ENCODE measurements at places on chromosomes 5 and 9.

DNA sequence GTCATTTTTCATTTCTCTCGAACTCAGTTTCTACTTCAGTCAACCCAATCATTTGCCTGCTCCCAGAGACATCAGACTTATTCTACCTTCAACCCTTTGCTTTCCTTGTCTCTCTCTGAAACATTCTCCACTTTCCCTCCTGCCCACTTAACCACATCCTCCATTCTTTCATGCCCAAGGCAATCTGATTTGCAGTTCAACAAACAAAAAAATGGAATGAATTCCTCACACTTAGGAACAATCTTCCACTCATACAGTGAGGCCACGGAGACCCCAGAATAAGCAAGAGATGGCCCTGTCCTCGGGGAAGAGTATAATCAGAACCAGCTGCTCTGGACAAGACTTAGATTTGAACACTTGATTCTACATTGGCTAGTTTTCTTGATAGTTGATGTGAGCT, 180.5 kb downstream of the RFK start:
- peak; percentile 52 for DNase-seq

GRCh38 chr5:171316258-171317121, 7.4 kb downstream of the TLX3 start:
- no peak for DNase-seq

DNA sequence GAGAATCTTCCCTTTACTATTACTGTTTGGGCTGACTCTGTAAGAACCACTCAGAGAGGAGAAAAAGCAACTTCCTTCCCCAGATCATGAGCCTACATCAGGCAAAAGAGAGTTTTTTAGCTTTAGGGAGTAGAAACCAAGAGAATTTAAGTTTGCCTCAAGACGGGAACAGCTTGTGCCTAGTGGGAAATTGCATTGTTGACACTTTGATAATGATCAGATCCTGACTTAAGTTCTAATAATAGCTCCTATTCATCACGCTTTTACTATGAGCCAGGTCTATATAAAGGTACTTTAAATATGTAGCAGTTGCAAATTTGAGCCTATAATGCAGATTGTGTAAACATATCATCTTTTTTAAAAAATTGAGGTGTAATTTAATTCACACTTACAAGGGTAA, 298.2 kb downstream of the MAN2A1 start:
- DNase-seq, result no peak

- no peak for DNase-seq
Observed at GRCh38 chr9:125994066-125994943, 247.1 kb downstream of the PBX3 start.

DNA sequence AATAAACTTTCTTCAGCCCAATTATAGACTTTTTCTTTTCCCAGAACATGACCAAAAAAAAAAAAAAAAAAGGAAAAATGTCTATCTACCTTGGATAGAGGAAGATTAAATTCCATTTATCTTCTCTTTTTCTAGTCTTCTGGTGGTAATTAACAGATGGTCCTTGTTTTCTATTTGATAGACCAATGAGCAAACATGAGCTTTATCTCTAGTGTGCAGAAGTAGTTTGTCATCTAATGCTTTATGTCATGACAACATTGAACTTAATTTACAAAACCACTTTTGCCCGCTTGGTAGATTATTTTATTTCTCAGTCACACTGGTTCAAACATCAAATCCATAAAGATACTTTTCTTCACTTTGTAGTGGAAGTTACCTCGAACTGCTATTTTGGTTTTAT, 69.5 kb upstream of the ELL2 start:
- DNase-seq, result no peak

- no peak for DNase-seq
Observed at GRCh38 chr5:139486201-139486600, 3.6 kb upstream of the STING1 start.

- peak; percentile 94 for DNase-seq
Observed at GRCh38 chr5:37615184-37615583, 224.7 kb downstream of the GDNF start.

DNA sequence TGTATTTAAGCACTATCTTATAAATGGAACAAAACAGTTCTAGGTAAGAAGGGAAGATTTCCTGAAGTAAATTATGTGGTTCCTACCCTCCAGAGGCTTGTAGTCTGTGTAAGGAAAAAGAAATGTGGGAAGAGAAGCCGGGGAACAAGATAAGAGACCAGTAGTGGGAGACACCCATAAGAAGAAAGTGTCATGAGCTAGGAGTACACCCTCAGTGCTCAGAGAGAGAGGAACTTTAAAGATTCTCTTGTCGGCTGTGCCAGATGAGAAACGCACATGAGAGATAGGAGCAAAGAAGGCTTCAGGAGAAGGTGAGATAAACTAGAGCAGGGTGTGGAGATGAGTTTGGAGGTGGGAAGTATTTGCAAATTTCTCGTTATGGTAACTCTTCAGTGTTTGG, 18.1 kb downstream of the SLC36A1 start:
- DNase-seq, result no peak

- peak; percentile 0 for DNase-seq
Observed at GRCh38 chr5:148145916-148146315, 22.4 kb upstream of the SPINK14 start.

- DNase-seq, result no peak
Observed at GRCh38 chr5:99349787-99350186, 421.0 kb upstream of the CHD1 start.

GRCh38 chr9:98150721-98151120, 31.7 kb upstream of the TRIM14 start:
- DNase-seq, result no peak

- DNase-seq, result no peak
Observed at GRCh38 chr9:93298498-93299417, 114.8 kb downstream of the WNK2 start.

- peak; percentile 77 for DNase-seq
Observed at GRCh38 chr5:56200971-56201666, 32.0 kb downstream of the ANKRD55 start.

DNA sequence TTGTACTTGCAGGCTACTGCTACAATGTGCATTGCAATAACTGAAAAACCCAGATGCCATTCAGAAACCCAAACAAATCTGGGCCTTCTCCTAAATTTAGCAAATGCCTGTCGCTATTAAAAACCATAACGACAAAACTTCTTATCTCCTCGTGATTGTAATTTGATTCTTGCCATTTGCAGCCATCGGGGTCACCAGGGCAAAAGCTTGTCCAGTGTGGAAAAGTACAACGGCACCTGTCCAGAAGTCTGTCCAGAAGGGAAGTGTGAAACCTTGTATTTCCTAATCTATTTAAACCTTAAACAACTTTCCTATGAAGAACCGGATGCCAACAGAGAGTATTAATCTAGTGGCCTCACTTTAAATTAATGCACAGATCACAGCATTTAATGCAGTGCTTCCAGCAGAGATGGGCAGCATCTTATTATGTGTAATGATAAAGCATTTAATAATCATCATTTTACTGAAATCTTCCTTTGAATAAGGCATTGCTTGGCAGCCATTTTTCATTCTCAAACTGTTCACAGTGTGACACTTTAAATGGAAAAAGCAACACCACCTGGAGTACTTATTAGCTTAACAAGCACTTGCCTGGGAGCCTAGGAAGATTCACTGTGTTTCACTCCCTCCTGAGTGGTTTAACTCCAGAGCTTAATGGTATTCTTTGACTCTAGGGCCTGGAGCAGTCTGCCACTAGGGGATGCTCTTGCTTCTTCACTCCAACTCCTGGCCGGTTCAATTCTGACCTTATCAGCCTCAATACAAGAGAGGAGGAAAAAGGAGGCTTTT, 4.9 kb upstream of the C7 start:
- peak; percentile 52 for DNase-seq

- DNase-seq, result no peak
Observed at GRCh38 chr5:150217038-150217437, 27.2 kb downstream of the SLC6A7 start.

Data from fibroblast of upper back skin (primary cell).